ENCODE measurements at places on chromosomes 5 and 9.

DNA sequence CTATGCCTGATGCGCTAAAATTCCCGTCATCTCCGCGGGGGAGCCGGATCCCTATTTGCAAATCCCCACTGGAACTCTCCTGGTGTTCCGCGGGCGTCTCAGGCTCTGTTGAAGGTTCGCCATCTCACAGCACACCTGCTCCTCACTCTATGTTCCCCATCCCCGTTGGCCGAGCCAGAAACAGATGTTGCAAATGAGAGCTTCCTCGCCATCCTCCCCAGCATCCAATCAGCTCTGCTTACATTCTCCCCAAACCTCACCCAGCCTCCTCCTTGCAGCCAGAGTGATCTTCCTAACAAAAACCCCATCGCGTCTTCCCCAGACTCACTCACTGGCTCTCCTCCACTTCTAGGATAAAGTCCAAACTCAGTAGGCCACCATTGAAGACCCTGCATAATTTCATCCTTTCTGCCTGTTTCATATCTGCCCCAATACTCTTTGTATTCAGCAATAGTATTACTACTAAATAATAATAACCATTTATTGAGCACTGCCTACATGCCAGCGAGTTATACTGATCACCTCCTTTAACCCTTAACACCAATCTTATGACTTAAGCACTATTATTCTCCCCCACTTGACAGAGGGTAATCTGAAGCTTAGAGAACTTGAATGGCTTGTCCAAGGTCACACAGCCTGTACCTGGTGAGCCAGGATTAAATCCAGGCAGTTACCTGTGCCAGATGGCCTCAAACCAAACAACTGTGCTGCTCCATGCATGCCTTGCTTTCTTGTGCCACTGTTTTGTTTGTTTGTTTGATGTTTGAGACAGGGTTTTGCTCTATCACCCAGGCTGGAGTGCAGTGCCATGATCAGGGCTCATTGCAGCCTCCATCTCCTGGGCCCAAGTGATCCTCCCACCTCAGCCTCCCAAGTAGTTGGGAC lies 14.0 kb downstream of the AQP7 start:
- DNase-seq, result no peak

DNA sequence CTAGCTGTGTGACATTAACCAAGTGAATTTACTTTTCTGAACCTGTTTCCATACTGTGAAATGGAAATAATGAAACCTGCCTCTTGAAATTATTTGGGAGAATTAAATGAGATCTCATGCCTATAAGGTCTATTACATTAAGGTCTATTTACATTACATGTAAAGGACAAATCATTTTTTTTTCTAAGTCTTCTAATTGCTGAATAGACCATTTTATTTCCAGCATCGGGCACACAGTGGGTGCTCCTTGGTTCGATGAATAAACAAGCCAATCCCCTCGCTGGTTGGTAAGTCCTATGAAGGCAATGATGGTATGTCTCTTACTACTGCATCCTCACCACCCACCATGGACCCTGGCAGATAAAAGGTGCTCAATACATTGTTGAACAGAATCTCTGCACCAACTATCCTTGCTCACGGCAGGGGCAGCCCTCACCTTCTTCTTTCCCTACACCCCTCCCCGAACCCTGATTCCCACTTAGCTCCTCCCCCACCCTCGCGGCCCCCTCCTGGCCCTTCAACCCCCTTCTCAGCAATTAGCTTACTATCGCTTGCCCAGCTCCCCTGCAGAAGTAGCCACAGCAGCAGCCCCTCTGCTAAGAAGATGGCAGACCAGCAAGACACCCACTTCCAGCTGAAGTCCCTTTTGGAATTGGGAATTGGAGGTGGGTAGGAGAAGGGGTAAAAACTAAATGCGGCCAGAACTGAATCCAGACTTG lies 3.0 kb downstream of the PCDH1 start:
- DNase-seq, result no peak

- no peak for DNase-seq
These were observed 42.4 kb downstream of the OSTF1 start for GRCh38 chr9:75130621-75131230.

- no peak for DNase-seq
These were observed 708 bp downstream of the RXRA start for GRCh38 chr9:134326724-134327601.

GRCh38 chr5:121489972-121490371 lies 361.7 kb upstream of the FTMT start:
- no peak for DNase-seq

DNA sequence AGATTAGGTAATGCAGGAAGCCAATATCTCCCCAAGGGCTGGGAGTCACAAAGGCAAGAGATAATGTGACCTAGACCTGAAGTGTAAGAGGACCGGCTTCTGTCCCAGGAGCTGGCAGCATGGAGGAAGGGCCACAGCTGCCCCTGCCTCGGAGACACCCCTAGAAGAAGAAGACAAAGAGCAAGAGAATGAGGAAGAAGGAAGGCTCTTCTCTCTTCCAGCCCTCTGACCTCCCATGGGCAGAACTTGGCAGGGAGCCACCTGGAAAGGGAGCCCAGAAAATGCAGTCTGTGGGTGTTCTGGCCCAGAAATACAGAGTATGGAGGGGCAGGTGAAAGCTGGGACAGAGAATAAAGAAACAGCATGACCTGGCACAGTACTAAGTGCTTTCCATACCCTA lies 151.0 kb downstream of the C5orf15 start:
- DNase-seq, result no peak

- no peak for DNase-seq
These were observed 61.7 kb upstream of the TAF11L2 start for GRCh38 chr5:17436350-17436749.

DNA sequence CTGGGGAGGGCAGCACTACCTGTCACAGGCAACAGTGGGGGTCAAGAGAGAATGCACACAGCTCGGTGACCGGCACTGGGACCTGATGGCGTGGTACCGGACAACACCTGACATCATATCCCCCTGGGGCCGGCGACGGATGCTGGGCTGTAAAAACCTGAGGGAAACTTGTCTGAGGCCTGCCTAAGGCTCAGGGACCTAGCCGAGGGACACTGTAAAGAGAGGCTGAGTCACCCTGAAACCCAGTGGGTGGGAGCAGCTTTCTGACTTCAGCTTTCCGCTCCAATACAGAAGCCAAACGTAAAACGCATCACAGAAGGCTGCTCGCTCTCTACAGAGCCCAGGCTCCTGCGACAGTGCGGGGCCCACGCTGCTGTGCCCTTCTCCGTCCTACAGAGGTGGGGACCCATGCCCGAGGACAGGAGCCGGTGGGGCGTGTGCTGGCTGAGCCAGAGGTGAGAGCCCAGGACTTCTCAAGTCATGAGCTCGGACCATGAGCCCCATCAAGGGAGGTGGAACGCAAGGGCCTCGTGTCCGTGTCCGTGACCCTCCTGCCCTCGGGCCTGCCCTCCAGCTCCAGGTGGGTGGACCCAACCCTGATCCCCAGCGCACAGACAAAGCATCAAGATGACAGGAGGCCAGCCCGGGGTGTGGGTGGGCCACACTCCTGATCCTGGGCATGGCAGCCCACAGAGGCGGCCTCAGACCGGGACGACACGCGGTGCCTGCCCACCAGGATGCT lies 5.3 kb downstream of the RALGDS start:
- no peak for DNase-seq

Measured in NCI-H1105 (cell line).